ENCODE measurements at places on chromosomes 6 and 20. TPM values are rescaled to one million over a fixed set of nuclear protein-coding genes. Genes with fewer than 3 reads are reported as not detected.

DNA sequence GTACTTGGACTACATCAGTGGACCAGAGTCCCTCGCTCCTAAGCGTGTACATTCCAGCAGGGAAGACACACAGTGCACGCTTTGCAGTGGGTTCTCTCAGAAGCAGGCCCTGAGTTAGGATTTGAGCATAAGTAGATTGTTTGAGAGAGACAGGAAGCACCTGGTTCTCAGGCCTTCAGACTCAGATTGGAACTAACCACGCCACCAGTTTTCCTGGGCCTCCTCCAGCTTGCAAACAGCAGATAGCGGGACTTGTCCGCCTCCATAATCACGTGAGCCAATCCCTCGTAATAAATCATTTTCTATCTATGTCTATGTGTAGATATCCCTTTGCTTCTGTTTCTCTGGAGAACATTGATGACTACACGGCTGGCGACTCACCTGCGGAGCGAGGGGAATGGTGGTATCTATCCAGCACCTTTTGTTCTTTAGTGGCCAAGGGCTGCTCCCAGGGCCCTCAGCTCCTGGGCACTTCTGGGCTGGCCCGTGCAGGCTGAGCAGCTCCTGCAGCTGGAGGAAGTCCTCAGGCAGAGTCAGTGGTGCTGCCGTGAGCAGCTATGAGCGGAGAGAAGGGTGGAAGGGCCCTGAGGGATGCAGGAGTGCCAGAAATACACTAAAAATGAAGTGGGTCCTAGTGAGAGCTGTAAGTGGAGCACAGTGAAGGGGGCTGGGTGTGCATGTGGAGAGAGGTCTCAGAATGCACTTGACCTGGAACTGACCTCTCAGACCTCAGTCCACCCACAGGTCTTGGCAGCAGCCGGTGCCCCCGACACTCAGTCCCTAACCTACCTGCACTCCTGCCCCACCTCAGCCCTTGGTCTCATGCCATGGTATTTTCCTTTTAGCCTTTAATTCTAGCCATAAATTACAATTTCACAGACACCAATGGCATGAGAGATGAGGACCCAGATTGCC, 76.9 kb downstream of the STK35 start:
- DNase-seq = peak; percentile 38
- H3K4me3 ChIP-seq = no peak overlapping the region
- peaks cover 17% of the 10 kb centered on the region for H3K4me1 ChIP-seq
- no peaks in the 10 kb centered on the region for H3K36me3 ChIP-seq
- peak overlapping the region; percentile 25 for H3K27ac ChIP-seq

DNA sequence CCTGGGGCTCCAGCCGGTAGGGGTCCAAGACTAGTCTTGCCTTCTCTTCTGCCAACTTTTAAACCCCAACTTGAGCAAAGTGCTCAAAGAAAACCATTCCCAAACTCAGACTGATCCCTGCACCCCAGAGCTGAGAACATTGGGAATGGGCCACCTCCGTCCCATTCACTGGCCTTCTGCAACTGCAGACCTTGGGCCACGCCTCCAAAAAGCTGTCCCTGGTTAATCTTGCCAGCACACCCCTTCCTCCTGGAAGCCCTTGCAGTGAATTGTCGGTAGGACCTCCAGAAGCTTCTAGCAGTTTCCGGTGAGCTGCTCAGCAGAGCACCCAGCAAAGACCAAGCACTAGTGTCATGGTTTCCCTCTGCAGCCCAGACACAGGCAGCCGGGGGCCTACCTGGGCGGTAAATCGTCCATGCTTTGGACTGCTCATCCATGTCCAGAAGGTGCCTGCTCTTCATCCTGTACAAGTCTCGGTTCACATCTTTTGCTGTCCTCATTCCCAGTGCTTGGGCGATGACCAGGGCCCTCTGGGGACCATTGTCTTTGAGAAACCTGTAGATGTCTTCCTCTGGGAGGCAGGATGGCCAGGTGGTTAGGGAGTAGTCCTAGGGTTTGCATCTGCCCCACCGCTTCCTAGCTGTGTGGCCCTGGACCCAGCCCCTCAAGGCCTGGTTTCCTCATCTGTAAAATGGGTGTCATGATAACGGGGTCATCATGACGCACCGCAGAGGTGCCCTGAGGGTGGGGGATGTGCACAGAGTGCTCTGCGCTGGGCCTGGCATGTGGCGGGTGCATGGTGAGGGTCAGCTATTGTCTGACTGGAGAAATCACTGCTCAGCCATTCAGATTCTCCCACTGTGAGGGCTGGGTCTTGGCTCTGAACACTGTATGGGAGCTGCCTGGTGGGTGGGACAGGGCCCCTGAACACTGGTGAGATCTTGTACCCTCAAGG, 5.5 kb downstream of the ZBP1 start:
- DNase-seq = peak; percentile 6
- no peak overlapping the region for H3K27ac ChIP-seq
- H3K36me3 ChIP-seq = no peaks in the 10 kb centered on the region
- H3K4me1 ChIP-seq = no peaks in the 10 kb centered on the region
- H3K4me3 ChIP-seq = no peak overlapping the region

DNA sequence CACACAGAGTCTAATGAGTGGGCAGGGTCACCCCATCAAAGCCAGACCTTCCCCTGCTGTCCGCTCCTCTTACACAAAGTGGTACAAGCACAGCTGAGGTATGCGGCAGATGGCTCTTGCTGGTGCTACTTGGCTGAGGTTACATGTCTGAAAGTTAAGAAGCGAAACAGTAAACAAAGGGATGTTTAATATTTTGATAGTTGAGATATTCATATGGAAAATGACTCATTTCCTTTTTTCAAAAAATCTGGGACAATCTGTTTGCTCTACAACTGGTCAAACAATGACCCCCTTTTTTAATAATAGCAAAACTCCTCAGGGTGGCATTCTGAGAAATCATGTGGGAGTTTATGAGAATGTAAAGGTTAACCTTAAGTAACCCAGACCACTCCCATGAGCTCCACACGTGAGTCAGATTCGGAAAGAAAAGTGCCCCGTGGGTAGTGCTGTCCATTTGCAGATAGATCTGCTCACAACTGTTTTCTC, 245.3 kb downstream of the TBXT start:
- H3K4me1 ChIP-seq = no peaks in the 10 kb centered on the region
- H3K36me3 ChIP-seq = no peaks in the 10 kb centered on the region
- no peak for DNase-seq
- no peak overlapping the region for H3K27ac ChIP-seq
- H3K27me3 ChIP-seq = peaks cover 51% of the 10 kb centered on the region
- H3K4me3 ChIP-seq = no peak overlapping the region

DNA sequence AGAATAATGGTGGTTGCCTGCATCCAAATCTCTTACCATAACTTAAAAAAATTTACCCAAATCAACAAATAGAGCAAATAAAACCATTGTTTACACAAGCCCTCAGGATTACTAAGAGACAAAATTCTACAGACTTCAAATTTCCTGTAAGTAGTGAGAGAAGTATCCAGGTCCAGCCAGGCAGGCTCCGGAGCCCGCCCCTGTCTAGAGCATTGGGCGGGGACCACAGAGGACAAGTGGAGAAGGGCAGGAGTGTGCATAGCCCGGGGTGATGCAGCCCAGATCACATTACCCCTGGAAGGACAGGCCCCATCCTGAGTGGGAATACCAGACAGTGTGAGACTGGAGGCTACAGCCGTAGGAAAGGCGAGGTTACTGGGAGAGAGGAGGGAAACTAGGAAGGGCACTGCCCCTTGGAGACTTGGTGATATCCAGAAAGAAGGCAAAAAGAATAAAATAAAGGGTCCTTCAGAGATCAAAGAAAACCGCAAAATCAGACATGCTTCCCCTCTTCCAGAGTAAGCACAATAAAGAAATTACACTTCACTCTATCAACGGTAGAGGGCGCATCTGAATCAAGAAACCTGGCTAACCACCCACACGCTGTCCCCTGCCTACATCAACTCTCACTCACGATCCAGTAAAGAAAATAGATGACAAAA, 26.6 kb downstream of the RIN2 start:
- H3K27me3 ChIP-seq = no peaks in the 10 kb centered on the region
- peaks cover 46% of the 10 kb centered on the region for H3K4me1 ChIP-seq
- DNase-seq = no peak
- H3K36me3 ChIP-seq = peaks cover 17% of the 10 kb centered on the region
- H3K4me3 ChIP-seq = peak overlapping the region; percentile 17

- H3K36me3 ChIP-seq = no peaks in the 10 kb centered on the region
- H3K27ac ChIP-seq = peak overlapping the region; percentile 3
- no peaks in the 10 kb centered on the region for H3K27me3 ChIP-seq
- DNase-seq = no peak
These were observed 208.7 kb downstream of the ALDH8A1 start for GRCh38 chr6:134741200-134741536.

GRCh38 chr20:55417836-55418235, 587.5 kb downstream of the CBLN4 start:
- no peaks in the 10 kb centered on the region for H3K36me3 ChIP-seq
- peaks cover 7% of the 10 kb centered on the region for H3K27me3 ChIP-seq
- H3K27ac ChIP-seq = peak overlapping the region; percentile 0
- no peak for DNase-seq

DNA sequence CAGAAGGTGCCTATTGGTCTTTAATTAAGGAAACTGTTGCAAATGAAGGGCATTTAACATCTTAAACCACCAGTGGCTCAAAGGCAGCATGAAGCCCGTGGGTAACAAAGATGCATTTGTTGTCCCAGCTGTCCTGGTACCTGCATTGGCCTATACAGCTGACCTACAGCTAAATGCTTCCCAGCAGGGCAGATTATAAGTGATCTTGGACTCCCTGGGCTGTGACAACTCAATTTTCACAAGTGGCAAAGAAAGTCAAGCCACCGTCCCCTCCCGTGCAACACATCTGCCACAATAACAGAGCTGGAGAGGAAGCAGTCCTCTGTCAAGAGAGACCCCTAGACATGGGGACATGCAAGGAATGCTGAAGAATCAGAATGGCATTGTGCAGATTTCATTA, 31.5 kb upstream of the EDN3 start:
- peaks cover 9% of the 10 kb centered on the region for H3K4me1 ChIP-seq
- H3K4me3 ChIP-seq = no peak overlapping the region
- H3K27me3 ChIP-seq = peaks cover 79% of the 10 kb centered on the region
- H3K36me3 ChIP-seq = no peaks in the 10 kb centered on the region
- no peak overlapping the region for H3K27ac ChIP-seq

DNA sequence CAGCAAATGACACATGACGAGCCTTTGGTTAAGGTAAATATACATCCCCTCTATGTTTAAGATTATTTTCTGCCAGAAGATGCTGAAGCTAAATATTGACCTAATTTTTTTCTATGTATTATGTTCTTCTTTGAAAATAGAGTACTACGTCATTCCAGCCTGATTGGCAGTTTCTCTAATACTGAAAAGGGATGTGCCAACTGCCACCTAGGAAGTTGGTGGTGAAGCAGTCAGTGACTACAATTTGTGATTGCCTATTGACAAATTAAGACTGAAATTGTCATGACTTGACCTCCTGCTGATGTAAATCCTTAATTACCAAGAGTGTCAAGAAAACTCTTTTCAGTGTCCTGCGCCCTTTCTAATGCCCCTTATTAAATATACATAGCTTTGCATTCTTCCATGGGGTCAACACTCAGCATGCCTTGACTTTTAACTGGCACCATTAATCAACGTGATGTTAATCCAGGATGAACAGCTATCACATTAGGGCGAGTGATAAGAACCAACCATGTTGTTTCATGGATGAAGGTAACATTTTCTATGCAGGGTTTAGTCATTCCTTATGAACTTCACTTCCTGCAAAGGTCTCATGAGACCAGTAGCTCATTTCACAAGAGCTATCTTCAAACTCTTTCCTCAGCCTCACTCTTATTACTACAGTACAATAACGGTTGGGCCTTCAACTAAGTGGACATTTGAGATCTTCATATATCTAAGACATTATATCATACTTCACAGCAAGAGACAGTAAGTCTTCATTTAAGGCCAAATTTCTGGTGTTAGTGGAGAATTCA, 22.5 kb upstream of the SGK1 start:
- H3K36me3 ChIP-seq = no peaks in the 10 kb centered on the region
- H3K4me1 ChIP-seq = no peaks in the 10 kb centered on the region
- DNase-seq = no peak
- H3K27me3 ChIP-seq = no peaks in the 10 kb centered on the region

- no peak overlapping the region for H3K27ac ChIP-seq
- no peak for DNase-seq
- H3K4me1 ChIP-seq = peaks cover 20% of the 10 kb centered on the region
- peak overlapping the region; percentile 19 for H3K4me3 ChIP-seq
- no peaks in the 10 kb centered on the region for H3K36me3 ChIP-seq
- H3K27me3 ChIP-seq = peaks cover 40% of the 10 kb centered on the region
These were observed 2.1 kb downstream of the KHDRBS2 start for GRCh38 chr6:62283796-62284411.

DNA sequence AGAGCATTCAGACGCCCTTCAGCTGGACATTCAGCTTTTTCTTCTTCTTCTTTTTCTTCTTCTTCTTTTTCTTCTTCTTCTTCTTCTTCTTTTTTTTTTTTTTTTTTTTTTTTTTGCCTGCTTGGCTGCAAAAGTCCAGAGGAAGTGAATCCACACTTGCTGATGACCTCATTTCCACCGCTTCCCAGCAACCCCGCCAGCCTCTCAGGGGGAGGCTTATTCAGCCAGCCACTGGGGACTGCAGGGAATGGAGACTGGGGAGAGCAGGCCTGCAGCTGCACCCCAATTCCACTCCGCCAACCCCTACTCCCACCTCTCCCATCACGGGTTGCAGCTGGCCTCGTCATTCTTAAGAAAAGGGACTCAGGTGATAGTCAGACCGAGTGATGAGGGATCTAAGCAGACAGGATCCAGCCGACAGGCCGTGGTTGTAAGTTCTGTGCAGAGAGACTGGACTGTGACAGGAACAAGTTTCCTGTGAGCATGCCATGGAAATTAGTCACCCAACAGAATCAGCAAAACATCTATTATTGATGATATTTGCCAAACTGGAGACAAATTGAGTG, 59.0 kb upstream of the QKI start:
- H3K36me3 ChIP-seq = no peaks in the 10 kb centered on the region
- no peak overlapping the region for H3K4me3 ChIP-seq
- peaks cover 26% of the 10 kb centered on the region for H3K4me1 ChIP-seq
- no peaks in the 10 kb centered on the region for H3K27me3 ChIP-seq

- H3K27me3 ChIP-seq = no peaks in the 10 kb centered on the region
- H3K36me3 ChIP-seq = no peaks in the 10 kb centered on the region
- H3K4me1 ChIP-seq = peaks cover 14% of the 10 kb centered on the region
- H3K27ac ChIP-seq = no peak overlapping the region
- no peak overlapping the region for H3K4me3 ChIP-seq
These were observed 477.1 kb downstream of the BTBD3 start for GRCh38 chr20:12394786-12395185.

DNA sequence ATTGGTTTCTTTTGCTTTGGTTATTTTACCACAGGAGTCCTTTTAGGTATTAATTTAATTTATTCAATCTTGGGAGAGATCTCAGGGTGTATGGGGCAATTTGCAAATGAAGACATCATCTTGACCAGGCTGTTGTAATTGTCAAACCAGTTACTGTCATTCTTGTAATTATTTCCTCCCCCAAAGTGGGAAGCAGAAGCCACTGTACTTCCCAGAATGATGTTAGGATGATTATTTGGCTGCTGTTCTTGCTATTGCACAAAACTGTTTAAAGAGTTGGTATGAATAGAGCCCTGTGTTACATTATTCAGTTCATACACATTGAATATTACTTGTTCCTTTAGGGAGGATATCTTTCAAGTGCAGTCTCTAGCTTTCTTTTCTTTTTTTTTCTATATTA, 1.7 kb downstream of the TAAR6 start:
- H3K36me3 ChIP-seq = no peaks in the 10 kb centered on the region
- H3K27ac ChIP-seq = no peak overlapping the region
- DNase-seq = no peak
- no peak overlapping the region for H3K4me3 ChIP-seq

The PTP4A1 gene
- 47.0 TPM for total RNA-seq

The MUC22 gene
- not detected for total RNA-seq

The IMPG1 gene
- total RNA-seq = not detected

The FNDC1 gene
- 0.40 TPM for total RNA-seq

The SLC17A2 gene
- not detected for total RNA-seq

The OLIG3 gene
- total RNA-seq = 0.27 TPM

The ENPP5 gene
- 8.7 TPM for total RNA-seq

The PROKR2 gene
- total RNA-seq = 2.3 TPM

The DNMT3B gene
- total RNA-seq = 7.5 TPM

The SIRPB1 gene
- total RNA-seq = 0.93 TPM

The PXDC1 gene
- 33.8 TPM for total RNA-seq

Measured in mesothelial cell of epicardium (in vitro differentiated cells).